ENCODE measurements at places on chromosomes 13 and 19.

DNA sequence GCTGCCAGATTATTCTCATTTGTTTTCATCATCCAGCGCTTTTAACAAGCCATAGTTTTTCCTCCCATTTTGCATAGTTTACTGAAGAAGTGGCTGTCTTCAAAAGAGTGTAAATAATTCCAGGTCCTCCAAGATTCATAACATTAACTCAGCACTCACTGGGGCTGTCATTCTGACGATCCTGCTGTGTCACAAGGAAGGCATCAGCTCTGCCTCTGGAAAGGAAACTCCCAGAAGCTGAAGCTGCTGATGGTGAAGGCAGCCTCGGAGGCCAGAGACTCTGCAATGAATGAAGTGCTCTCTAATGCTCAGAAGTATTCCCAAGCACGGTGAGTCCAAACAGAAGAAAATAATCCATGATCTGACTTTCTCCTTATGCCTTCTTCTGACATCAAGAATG, 60.0 kb downstream of the FLT1 start:
- no peak for DNase-seq

GRCh38 chr19:48770266-48770665, 14.9 kb downstream of the FGF21 start:
- no peak for DNase-seq

DNA sequence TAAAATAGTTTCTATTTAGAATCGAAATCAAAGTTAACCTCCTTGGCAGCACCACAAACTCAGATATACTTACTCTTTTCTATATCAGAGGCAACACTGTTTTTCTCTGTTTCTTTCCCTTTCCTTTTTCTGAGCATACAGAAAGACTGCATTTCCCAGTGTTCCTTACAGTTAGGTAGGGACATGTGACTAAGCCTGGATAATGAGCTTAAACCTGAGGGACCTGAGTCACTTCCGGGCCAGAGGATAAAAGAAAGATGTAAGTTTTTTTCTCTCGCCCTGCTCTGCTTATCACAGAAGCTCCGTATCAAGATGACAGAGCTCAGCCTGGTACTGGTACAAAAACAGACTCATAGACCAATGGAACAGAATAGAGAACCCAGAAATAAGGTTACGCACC, 531.9 kb downstream of the KLF12 start:
- DNase-seq: no peak

GRCh38 chr19:47093254-47093653, 20.3 kb downstream of the ZC3H4 start:
- DNase-seq: no peak

- no peak for DNase-seq
Observed at GRCh38 chr13:109160357-109160756, 530.9 kb downstream of the MYO16 start.

Measured in stimulated activated CD8-positive, alpha-beta memory T cell treated with anti-CD3 and anti-CD28 coated beads, Interleukin-7, amount 100 ng/mL, for 24 hours (primary cell).